ENCODE measurements at places on chromosomes 1 and 21.

- DNase-seq: no peak
Measured at GRCh38 chr1:156894711-156895454, 1.4 kb downstream of the PEAR1 start.

- DNase-seq: no peak
Measured at GRCh38 chr1:119329541-119330461, 38.8 kb upstream of the HAO2 start.

GRCh38 chr1:32754317-32755097 lies 51.9 kb upstream of the SYNC start:
- peak; percentile 18 for DNase-seq

- no peak for DNase-seq
Measured at GRCh38 chr1:78377356-78377928, 113.3 kb upstream of the PTGFR start.

- DNase-seq: no peak
Measured at GRCh38 chr1:227903614-227904501, 43.9 kb downstream of the WNT9A start.

- DNase-seq: no peak
Measured at GRCh38 chr1:169959686-169960085, 66.0 kb upstream of the SCYL3 start.

DNA sequence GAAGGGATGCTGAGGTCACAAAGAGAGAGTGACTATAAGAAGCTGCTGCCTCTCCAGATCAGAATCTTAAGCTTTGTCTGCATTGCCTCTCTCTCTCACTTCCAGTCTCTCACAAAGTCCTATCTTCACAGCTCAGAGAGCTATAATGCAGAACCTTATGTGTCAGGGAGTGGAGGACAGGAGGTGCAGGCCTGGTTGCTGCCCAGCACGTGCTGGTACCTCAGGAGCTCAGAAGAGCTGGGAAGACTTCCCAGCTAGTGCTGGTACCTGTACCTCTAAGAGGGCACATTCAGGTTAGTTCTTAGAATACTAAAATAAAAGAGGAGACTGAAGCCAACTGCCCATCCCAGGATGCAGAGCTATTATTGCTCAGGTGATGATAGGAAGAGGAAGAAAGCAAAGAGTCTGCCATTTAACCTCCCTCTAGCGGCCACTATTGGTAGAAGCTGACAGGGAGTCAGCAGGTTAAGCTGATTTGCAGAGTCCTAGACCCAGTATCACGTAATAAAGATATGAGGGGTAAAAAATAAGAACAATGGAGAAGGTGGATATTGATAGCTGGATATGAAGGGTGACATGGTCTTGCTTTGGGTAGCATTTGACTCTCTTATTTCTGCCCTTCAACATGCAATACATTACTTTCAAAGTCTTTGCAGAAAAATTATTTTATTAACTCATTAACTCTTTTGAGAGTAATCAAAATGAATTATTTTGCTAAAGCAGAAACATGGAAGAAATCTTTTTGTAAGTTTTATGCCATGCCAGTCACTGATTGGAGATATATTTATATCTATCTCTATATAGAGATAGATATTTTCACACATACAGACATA lies 138.1 kb upstream of the HMCN1 start:
- DNase-seq: peak; percentile 5

- DNase-seq: no peak
Measured at GRCh38 chr1:201216395-201217085, 25.9 kb downstream of the IGFN1 start.

DNA sequence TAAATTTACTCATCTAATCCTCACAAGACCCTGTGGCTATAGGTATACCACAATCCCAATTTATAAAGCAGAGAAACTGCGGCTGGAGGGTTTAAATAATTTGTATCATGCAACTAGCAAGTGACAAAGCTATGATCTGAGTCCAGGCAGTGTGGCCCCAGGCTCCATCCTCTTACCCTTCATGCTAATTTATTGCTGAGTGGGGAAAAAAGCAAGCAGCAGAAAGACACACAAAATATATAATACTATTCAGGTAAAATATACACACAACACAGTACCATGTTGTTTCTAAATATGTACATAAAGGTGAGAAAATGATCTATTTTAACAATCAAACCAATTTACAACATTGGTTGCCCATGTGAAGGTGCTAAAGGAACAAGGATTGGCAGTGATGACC lies 17.3 kb upstream of the LORICRIN start:
- DNase-seq: no peak

DNA sequence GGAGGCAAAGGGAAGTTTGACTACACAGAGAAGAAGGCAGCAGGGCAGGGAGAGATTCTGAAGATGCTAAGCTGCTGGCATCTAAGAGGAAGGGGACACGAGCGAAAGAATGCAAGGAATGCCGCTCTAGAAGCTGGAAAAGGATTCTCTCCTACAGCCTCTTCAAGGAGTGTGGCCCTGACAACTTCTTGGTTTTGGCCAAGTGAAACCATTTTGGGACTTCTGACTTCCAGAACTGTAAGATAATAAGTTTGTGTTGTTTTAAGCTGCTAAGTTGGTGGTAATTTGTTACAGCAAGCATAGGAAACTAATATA lies 28.5 kb downstream of the MGST3 start:
- no peak for DNase-seq

DNA sequence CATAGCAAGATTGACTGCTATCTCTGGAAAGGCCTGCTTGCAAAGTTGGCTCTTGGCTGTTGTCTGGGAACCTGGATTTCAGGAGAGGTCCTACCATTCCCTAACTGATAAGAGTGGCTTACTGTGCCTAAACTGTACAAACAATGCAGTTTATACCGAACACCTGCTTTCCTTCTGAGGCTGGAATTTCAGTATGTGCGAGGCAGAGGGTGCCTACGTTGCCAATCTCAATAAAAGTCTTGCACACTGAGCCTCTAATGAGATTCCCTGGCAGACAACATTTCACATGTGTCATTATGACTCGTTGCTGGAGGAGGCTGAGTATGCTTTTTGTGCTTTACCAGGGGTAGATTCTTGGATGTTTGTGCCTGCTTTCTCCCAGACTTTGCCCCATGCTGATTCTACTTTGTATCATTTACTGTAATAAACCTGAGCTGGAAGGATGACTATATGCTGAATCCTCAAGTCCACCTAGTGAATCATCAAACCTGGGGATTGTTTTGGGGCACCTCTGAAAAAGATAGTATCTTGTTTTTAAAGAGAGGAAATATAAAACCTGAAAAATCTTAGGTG lies 58.9 kb upstream of the GNG4 start:
- DNase-seq: no peak

DNA sequence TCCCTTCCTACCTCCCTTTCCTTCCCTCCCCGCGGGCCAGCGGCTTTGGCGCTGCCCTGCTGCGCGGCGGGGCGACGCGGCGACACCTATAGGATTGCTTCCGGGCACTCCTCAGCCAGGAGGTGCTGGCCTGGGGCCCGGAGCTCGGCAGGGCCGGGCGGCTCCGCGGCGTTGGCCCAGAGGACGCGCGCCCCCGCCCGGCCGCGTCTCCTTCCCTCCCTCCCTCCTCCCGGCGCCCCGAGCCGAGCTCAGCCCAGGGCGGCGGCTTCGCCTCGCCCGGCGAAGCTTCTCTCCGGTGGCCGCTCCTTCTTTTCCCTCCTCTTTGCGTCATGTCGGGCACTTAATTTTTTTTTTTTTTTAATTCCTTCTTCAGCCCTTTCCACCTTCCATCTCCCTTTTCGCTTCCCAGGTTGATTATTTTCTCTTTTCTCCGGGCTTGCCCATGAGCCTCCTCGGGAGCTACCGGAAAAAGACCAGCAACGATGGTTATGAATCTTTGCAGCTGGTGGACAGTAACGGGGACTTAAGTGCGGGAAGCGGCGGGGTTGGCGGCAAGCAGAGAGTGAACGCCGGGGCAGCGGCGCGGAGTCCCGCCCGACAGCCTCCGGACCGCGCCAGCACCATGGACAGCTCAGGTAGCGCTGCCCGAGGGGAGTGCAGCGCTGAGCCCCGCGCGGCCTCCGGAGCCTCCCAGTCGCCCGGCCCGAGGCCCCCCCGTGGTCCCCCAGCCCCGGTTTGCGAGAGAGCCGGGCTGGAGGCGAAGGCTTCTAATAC lies at the start of gene DNAJC6:
TSS of gene DNAJC6 (plus strand) at position 240 of the 774 bp plus-strand sequence. CDS start at position 443, 203 bp downstream.
- DNase-seq: no peak

DNA sequence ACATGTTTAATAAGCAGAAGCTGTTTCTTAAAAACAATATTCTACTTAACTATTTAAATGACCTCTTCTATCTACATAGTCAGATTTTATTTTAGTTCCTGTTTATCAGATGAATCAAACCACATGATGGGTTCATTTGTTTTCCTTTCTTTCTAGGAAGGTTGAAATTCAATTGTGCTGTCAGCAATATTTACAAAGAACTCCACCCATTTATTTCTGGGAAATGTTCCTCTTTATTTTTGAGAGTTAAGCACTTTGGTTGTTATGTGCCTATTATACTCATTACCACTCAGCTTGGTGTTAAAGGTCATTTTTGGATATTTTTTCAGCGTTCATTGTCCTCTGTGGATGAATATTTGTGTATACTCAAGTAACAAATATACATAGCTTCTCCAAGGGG lies 84.9 kb downstream of the C4BPA start:
- no peak for DNase-seq

DNA sequence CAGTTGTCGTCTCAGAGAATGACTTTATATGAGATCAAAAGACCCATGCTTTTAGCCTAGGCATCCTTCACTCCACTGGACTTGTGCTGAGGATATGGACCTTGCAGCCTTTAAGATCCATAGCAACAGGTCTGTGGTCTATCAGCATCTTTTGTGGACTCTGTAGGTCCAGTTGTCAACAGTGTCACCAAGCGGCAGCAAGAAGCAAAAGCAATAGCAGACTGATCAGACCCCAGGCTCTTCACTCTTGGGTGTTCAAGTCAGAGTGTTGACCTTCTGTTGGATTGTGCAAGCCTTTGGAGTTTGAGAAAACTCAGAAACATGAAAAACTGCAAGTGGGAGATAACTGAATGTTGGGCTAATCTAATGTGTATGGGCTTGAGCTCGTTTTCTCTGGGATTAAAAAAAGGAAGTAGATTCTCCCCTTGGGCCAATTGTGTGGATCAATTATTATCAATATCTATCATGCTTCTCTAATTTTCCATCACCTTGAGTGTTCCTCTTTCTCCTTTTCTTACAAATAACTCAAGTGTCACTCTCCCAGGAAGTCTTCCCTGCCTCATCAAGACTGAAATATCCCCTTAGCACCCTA lies 144.2 kb downstream of the LYPLAL1 start:
- no peak for DNase-seq

- no peak for DNase-seq
Measured at GRCh38 chr1:113231866-113232265, 158.4 kb upstream of the MAGI3 start.

- DNase-seq: no peak
Measured at GRCh38 chr1:95034506-95034905, 38.2 kb downstream of the ALG14 start.

GRCh38 chr1:186753241-186753640 lies 73.0 kb upstream of the PTGS2 start:
- DNase-seq: no peak

GRCh38 chr1:116002781-116003420 lies 26.6 kb downstream of the SLC22A15 start:
- DNase-seq: no peak

DNA sequence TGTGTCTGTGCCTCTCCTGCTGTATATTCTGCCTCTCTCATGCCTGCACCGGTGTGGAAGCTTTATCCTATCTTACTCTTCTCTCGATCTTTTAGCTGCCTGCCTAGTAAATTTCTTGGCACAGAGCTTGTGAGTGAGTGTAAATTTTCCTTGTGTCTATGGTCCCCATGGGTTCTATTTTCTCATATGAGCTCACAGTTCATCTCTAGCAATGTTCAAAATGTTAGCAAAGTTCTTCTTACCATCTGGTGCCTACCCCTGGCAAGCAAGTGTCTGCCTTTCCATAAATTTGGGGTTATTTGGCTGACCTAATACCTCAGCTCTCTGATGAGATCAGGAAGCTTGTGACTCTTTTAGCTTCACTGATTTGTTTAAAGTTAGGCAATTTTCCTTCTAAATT lies 572.1 kb upstream of the BRINP3 start:
- DNase-seq: no peak

DNA sequence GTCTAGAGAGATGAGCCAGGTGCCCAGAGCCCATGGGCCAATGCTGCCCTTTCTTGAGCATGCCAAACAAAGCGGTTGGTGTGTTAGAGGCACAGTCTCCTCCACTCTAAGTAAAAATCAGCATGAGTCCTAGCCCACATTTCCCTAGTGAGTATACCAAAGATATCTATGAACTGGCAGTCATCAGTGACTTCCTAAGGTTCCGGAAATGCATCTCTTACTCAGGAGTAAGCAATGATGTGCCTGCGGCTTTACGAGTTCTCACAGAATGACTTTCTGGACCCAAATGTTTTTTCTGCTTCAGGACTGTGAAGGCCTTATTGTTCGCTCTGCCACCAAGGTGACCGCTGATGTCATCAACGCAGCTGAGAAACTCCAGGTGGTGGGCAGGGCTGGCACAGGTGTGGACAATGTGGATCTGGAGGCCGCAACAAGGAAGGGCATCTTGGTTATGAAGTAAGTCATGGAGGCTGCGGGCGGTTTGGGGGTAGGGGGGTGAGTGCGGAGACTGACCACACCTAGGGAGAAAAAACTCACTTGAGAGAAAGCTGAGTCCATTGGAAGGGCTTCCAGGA lies 9.2 kb downstream of the PHGDH start:
- DNase-seq: no peak

All from T-helper 22 cell (primary cell).